ELR (cell line): ENCODE measurements at places on chromosomes 4 and X.

DNA sequence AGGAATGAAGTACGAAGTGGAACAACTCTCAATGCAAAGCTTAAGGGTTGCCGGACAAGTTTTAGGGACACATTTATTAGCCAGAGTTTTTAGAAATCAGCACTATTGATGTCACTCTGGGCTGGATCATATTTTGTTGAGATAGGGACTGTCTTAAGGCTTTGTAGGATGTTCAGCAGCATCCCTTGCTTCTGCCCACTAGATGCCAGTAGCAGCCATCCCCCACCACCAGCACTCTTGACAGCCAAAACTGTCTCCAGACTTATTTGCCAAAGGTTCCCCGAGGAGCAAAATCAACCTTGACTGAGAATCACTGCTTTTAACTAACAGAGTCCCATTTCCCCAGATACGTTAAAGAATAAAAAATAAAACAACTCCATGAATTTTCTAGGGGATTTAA, 1497.3 kb downstream of the STIM2 start:
- DNase-seq = peak; percentile 51

GRCh38 chr4:38155589-38156294, 195.5 kb downstream of the PTTG2 start:
- no peak for DNase-seq

DNA sequence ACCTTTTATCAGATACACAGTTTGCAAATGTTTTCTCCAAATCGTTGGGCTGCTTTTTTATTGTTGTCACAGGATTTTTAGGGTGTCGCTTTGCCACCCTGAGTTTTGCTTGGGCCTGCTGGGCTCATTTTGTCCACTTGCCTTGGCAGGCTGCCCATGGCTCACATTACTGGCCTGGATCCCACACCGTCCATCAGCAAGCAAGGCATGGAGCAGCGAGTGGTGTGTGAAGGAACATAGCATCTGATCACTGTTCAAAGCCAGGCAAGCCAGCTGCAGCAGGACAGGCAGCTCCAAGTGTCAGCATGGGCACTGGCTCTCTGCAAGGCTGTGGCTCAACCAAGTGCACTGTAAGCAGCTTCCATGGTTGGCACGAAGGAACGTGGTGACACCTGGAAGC, 261.4 kb upstream of the TECRL start:
- no peak for DNase-seq

GRCh38 chr4:83503974-83504373, 19.1 kb upstream of the ABRAXAS1 start:
- DNase-seq = no peak

DNA sequence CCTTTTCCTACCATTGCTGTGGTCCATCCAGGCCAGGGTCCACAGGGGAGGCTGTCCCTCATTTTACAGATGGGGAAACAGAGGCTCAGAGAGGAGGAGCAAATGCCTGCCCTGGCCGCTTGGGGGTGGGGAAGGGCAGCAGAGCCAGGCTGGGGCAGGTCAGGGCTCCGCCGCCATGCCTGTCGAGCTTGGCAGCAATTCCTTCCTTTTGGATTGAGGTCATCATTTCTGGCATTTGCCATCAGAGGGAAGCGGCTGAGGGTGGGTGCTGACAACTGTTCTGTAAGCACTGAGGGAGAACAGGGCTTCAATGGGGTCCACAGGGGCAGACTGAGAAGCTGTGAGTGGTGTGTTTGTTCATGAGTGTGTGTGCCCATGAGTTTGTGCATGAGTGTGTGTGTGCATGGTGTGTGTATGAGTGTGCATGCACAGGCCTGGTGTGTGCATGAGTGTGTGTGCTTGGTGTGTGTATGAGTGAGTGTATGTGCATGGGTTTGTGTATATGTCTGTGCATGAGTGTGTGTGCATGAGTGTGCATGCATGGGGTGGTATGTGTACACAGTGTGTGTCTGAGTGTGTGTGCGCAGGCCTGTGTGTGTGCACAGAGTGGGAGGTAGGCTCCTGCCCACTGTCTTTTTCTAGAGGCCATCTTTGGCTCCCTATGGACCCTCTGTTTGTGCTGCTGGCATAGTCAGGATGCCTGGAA, 115.2 kb downstream of the SORCS2 start:
- no peak for DNase-seq

- DNase-seq = peak; percentile 10
Observed at GRCh38 chr4:100340512-100341485, 150.5 kb upstream of the DDIT4L start.

GRCh38 chr4:98518559-98519267, 139.7 kb downstream of the TSPAN5 start:
- no peak for DNase-seq

- no peak for DNase-seq
Observed at GRCh38 chr4:36269101-36269500, 12.3 kb upstream of the DTHD1 start.

DNA sequence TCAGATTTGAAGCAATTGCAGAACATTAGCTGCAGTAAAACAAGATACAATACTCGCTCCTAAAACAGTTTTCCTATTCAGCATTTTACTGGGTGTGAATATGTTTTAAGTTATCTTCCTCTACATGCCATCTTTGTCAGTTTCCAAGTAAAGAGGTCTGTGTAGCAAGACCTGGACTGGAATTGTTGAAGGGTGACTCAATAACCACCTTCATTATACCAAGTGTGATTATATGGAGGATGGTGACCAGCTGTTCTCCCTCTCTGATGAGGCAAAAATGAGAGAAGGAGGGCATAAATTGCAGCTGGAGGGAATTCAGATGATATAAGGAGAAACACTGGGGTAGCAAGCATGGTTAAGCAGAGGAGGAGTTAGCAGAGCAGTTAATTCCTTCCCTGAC, 922.1 kb upstream of the SLIT2 start:
- DNase-seq = peak; percentile 44

GRCh38 chr4:176274441-176274840, 5.4 kb upstream of the ASB5 start:
- peak; percentile 68 for DNase-seq

- DNase-seq = no peak
Observed at GRCh38 chrX:129706400-129707072, 32.2 kb upstream of the XPNPEP2 start.

- DNase-seq = no peak
Observed at GRCh38 chr4:142523111-142523510, 323.0 kb downstream of the INPP4B start.

DNA sequence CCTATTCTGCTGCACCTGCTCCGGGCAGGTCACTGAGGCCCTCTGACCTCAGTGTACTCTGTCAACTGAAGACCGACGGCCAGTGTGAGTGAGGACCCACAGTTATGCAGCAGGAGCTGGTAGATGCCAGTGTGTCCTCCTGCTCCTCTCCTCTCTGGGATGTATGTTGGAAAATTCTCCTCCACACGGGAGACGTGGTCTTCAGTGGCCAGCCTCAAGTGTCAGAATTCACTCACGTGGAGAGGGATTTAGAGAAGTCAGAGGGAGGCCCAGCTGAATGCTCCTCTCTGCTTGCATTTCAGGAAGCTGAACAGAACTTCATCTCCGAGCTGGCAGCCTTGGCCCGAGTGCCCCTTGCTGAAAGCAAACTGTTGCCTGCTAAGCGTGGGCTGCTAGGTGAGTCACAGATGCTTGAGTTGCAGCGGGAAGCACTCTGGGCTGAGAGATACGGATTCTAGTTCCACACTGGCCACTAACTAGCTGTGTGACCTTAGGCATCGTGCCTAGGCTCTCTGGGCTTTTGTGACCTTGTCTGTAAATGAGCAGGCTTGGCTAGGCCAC, 83.6 kb downstream of the CRMP1 start:
- no peak for DNase-seq

GRCh38 chrX:155046811-155047528, 20.3 kb downstream of the FUNDC2 start:
- no peak for DNase-seq

- peak; percentile 36 for DNase-seq
Observed at GRCh38 chrX:154775419-154776349, 13.0 kb downstream of the DKC1 start.

- DNase-seq = peak; percentile 58
Observed at GRCh38 chrX:123731987-123732669, 724 bp downstream of the THOC2 start.

GRCh38 chr4:139167774-139168444, 9.1 kb downstream of the ELF2 start:
- peak; percentile 62 for DNase-seq

GRCh38 chrX:153245288-153245731, 66.2 kb downstream of the MAGEA1 start:
- DNase-seq = peak; percentile 4

DNA sequence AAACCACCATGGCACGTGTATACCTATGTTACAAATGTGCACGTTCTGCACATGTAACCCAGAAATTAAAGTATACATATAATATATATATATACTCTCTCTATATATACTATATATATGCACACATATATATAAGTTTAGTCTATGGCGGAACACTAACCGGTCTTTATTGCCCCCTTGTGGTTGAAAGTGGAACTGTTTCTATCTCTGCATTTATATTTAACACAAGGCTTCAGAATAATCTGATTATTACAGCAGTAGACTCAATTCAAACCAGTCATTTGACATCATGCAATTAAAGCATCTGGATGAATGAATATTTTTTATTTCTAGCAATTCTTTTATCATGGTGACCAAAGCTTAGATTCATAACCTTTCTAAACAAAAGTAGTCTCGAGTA, 14.6 kb downstream of the RAB9B start:
- DNase-seq = peak; percentile 60

DNA sequence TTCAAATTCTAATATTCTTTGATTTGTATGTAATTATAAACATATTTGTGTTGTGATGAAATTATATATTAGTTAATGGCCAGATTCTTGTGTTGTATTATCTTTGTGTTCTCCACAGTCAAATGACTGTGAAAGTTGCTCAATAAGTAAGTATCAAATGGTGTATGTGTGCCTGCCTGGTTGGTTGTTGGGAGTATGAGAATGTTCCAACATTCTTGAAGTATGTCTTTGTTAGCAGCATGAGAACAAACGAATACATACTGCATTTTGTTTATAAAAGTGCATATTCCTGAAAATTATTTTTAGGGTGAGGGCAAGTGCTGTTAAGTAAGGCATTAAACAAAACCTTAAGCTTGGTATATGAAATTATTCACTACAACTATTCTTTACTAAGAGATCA, 16.2 kb downstream of the ARHGEF38 start:
- no peak for DNase-seq

- no peak for DNase-seq
Observed at GRCh38 chrX:89124985-89125384, 378.0 kb downstream of the CPXCR1 start.

DNA sequence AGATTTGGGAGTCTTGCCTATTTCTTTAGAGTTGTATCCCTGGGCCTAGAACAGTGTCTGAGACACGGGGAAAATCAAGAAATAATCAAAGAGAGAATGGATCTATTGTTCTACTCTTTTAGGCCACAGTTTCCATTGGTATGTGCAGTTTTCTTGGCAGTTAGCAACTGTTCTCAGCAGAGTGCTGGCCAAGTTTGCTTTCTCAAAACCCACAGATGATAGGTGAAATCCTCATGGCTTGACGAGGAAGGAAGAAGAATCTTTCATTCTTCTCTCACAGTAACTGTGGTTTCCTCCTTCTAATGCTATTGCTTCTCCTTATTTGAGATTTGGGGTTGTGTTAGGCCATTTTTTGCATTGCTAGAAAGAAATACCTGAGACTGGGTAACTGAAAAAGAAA, 42.2 kb downstream of the AGA start:
- DNase-seq = no peak

GRCh38 chrX:1442016-1442665, 10.6 kb downstream of the ASMTL start:
- DNase-seq = no peak

DNA sequence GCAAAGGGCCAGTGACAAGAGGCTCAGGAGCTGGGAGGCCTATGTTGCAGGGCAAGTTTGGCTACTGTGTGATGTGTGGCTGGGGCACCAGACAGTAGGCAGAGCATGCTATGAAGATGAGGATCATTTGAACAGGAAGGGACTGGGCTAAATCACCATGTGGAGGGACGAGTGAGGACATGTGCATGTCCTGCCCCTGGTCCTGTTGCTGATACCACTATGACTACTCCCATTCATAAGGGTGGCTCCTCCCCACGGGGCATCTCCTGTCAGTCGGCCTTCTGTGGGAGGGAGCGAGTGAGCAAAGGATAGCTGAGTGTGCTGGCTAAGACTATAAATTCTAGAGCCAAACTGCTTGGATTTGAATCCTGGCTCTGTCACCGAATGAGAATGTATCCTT, 139.2 kb downstream of the TMEM164 start:
- DNase-seq = no peak

DNA sequence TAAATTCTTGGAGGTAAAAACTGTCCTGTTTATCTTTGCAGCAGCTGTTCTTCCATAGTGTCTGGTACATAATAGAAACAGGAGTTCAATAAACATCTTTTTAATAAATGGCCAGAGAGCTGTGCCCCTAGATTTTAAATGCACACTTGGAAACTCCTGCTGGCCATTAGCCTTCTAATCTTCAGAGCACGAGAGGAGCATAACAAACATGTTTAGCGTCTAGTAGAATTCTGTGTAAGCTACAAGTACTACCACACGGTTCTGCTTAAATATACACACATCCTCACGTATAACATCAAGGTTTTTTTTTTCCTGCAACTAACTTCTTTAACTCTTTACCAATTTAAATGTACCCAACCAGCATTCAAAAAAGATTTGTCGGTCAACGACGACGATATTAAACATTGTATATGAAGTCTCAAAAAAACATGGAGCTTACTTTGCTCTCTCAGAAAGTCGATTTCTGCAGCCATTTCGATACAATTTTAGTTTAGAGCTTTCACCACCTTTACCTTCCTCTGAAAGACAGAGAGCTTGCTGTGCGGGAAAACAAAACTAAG, 628 bp downstream of the SCLT1 start:
- peak; percentile 26 for DNase-seq

DNA sequence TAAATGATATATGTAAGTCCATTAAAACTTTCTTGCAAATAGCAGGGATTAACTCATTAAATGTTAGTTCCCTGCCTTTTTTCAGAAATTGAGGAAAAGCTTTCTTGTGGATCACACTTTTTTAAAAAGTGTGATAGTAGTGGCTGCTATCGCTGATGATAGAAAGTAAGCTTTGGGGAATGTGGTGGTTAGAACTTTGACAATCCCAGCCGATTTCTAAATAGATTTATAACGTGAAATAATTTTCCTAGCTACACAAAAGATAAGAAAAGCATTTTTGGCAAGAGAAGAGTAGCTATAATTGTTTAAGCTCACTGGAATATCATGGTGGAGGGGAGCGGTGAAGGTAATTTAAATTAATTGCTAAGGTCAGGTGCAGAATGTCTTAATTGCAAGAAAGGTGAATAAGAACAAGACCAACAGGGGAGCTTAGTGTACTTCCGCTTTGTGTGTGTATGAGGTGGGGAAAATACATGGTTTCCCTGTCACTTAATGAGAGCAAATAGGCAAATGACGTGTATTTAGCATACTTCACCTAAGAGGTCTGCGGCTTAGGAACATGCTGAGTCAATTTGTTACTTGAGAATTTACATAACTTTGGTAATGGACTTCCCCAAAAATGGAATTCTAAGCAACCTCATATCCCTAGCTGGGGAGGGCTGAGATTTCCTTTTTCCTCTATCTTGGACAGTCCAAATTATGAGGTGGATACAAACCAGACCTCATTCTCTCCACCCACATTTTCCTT, 11.7 kb upstream of the IL21 start:
- no peak for DNase-seq

GRCh38 chr4:130486186-130486585, 1390.2 kb downstream of the C4orf33 start:
- DNase-seq = peak; percentile 18

GRCh38 chrX:10048076-10048475, 80.9 kb downstream of the CLDN34 start:
- DNase-seq = peak; percentile 35
